Urinary bladder (tissue), 4 donors: ENCODE measurements at places on chromosomes 13 and 19. TPM values are rescaled to one million over a fixed set of nuclear protein-coding genes. Genes with fewer than 3 reads are reported as not detected.

The SELENOV gene
- 0.37 TPM for total RNA-seq

- DNase-seq, result no peak
These were observed 1.0 kb upstream of the ETFB start for GRCh38 chr19:51367255-51367564.

DNA sequence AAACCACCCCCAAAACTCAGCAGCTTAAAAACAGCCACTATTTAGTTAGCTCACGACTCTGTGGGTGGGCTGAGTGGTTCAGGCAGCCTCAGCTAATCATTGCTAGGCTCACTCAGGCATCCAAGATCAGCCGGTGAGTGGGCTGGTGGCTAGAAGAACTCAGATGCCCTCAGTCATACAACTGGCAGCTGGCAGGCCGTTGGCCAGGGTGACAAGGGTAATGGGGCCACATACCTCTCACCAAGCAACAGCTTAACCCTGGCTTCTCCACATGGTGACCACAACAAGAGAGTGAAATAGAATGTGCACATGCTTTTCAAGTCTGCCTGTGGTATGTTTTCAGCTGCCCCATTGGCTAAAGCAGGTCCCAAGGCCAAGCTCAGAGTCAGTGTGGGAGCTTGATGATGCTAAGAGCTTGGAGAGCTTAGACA, 435.4 kb upstream of the TSHZ3 start:
- no peak for DNase-seq

GRCh38 chr19:16847430-16847829, 18.2 kb downstream of the SIN3B start:
- DNase-seq, result no peak

DNA sequence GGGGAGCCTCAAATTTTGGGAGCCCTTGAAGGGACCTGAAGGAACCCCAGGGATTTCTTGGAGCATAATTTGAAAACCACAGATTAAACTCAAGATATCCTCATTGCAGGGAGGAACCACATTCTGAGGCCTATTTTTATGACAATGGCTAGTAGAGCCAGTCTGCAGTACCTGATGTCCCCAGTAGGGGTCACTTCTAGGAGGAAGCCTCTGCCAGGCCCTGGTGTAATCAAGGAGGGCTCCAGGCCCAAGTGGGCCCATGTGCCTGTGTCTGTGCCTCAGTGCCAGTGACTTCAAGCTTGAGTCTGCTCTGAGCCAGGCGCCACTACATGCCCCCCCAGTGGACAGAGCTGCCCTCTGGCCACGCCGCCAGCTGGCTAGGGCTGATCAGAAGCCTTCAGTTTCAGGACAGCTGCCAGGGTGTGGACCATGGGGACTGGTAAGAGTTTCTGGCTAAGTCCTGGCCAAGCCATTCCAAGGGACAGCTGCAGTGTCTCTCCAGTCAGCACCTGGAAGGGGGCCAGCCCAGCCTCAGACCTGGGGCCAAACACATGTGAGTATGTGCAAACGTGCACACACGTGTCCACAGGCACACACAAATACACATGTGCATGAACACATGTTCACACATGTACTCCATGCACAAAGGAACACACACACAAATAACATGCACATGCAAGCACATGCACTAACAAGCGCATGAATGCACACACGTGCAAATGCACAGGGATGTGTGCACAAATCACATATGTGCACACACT, 20.5 kb upstream of the SLC7A10 start:
- no peak for DNase-seq

DNA sequence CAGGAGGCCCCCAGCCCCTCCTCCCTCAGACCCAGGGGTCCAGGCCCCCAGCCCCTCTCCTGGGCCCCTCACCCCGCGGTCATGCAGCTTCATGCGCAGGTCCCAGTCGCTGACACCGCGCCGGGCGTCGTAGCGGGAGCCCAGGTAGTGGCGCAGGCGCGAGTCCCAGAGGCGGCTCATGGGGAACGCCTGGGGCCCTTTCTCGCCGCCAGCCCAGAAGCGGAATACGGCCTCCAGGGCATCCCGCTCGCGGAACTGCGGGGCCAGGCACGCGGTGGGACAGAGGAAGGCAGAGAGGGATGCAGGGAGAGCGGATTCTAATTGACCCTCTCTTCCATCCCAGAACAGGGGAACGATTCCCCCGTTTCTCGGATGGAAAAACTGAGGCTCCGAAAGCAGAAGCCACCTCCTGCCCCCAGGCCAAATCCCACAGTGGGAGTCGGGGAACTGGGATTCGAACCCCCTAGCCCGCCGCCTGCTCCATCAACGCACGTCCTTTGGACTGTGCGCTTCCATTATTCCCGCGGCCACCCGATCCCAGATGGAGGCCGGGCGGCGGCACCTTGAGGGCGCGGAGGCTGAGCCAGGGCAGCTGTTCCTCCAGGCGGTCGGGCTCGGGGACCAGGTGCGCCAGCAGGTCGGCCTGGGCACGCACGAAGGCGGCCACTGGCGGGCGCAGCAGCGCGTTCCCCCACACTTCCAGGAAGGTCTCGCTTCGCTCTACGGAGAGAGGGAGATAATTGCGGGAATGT, 4.2 kb upstream of the TNNI3 start:
- DNase-seq, result no peak

GRCh38 chr19:35879770-35880317, 11.5 kb downstream of the APLP1 start:
- no peak for DNase-seq

DNA sequence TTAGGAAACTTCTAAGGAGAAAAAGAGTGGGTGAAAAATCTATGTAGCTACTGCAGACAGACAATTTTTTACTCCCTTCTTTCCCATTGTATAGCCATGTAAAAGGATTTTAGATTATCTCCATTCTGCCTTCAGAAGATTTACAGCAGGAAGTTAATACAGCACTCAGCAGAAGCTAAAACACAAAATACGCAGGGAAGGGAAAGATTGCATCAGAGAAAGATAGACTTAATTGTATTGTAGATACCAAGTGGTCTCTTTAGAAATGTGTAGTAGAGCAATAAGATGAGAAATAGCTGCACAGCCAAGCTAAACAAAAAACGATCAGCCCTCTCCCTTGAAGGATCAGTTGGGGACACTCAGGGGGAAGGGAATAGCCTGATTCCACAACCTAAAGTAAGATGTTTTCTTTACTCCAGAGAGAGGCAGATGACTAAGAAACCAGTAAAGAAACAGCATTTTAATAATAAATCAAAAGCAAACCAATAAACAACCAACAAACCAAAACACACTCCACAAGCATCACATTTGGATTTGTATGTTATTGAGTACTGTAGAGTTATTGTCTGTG, 236.7 kb upstream of the SLITRK1 start:
- DNase-seq, result no peak
